ENCODE measurements at places on chromosomes 4 and X.

GRCh38 chrX:152997337-152997736 lies 3.4 kb upstream of the PNMA5 start:
- no peak for DNase-seq

- no peak for DNase-seq
Measured at GRCh38 chr4:125388613-125389012, 73.9 kb downstream of the FAT4 start.

GRCh38 chr4:134328741-134329140 lies 127.2 kb upstream of the PABPC4L start:
- no peak for DNase-seq

DNA sequence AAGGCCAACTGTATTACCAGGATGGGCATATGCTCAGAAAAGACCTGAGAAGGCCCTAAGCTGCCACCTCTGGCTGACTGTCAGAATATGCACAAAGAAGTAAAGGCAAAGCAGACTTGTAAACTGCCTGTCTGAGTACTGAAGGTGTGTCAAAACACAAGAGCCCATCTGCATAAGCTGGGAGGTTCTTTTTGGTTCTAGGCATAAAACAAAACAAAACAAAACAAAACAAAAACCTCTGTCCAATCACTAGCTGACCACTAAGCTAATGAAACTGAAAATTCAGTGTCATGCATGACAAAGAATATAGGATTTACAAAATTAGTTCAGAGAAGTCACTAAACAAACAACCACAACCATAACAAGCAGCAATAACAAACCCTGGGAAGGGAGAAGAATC lies 20.6 kb downstream of the SH3D19 start:
- no peak for DNase-seq

- no peak for DNase-seq
Measured at GRCh38 chr4:17578482-17578891, 1.5 kb downstream of the LAP3 start.

- DNase-seq, result no peak
Measured at GRCh38 chr4:185124006-185124405, 19.1 kb upstream of the SLC25A4 start.

DNA sequence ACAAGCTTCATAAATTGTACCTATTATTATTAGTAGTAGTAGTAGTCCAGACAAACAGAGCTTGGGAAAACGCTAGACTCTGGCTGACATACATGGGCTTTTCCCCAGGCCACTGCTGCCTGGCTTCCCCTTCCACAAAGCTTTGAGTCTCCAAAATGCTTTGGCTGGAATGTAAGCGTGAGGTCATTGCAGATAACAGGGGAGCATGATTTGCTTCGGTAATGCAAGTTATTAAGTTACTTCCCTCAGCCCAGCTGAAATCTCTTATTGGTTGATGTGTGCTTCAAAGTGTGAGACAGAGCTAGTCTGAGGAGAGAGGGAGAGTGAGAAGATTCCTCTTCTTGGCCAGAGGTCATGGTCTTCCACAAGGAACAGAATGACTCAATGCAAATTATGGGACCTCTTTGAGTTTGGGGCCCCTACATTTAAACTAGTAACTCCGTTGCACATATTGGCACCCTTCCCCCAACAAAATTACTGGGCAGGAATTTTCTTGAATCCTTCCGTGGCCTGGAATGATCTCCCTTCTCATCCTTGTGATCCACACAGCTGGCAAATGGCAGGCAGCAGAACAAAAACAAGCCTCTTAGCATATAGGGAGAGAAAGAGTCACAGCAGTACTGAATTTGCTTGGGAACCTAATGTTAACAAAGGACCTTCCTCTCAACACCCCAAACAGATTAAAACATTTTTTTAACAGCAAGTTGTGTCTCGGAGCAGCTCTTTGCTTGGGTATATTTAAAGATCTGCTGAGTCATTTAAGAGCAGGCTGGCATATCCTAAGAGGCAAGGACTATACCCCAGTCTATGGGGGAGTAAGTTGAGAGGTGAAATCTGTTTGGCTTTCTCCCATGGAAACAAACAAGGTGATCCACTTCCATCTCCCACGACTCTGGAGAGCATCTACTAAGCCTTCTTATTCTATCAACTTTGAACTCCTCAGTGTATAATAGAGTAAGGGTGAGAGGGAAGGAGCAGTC lies 19.9 kb downstream of the AR start:
- no peak for DNase-seq

GRCh38 chr4:97300561-97300960 lies 842.7 kb downstream of the STPG2 start:
- no peak for DNase-seq

DNA sequence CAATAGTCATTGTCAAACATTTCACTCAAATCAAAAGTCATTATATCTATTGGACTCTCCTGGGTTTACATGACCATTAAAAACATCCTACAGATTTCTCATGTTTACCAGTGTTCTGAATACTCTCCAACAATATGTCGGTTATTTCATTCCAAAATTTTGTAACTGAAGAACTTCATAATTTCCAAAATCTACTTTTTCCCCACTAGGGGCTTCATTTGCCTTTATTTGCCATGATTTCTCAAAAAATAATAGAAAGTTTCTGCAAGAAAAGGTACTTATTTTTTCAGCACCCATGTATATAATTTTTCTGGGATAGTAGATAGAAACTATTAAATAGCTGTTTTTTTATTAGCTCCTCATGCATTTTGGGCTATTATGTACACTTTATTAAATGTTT lies 49.0 kb downstream of the PRDM5 start:
- no peak for DNase-seq

- no peak for DNase-seq
Measured at GRCh38 chr4:141347684-141348083, 127.0 kb downstream of the ZNF330 start.
